ENCODE measurements at places on chromosomes 5 and 9.

DNA sequence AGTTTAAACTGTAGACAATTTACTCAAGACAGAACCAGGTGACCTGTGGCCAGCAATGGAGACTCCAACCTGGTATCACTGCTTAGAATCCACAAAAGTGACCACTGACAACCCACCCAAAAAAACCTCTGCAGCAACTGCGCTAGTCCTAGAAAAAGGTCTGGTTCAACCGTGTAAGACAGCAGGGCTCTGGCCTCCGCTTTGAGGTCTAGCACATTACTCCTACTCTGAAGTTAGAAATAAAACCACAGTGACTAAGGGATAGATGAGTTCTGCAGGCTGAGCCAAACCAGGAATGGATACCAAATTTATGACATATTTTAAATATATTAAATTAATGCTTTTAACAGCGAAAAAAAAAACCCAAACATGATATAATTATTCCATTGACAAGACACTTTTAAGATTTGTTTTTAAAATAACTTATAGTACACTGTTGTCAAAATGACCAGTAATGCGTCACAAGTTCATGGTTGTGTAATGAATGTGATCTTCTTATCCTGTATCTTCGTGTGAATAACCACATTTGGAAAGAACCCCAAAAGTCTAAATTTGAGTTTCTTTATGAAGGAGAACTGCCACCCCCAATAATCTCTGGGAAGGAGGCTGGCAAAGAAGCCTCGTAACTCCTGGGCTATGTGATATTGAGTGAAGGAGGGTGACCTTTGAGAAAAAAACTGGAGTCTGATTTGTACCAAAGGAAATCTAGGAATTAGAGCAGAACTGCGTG is 101.9 kb upstream of the SLC44A1 start:
- H3K4me1 ChIP-seq: peaks cover 16% of the 10 kb centered on the region
- no peaks in the 10 kb centered on the region for H3K27me3 ChIP-seq
- no peaks in the 10 kb centered on the region for H3K36me3 ChIP-seq

- DNase-seq: no peak
- H3K4me1 ChIP-seq: peaks cover 13% of the 10 kb centered on the region
- peaks cover 47% of the 10 kb centered on the region for H3K36me3 ChIP-seq
These were observed 34.8 kb upstream of the ANXA2R start for GRCh38 chr5:43074987-43075318.

- H3K27me3 ChIP-seq: no peaks in the 10 kb centered on the region
- no peak overlapping the region for H3K4me3 ChIP-seq
- DNase-seq: no peak
- H3K36me3 ChIP-seq: no peaks in the 10 kb centered on the region
- H3K4me1 ChIP-seq: no peaks in the 10 kb centered on the region
These were observed 354.0 kb downstream of the TLR4 start for GRCh38 chr9:118058227-118058626.

- peaks cover 22% of the 10 kb centered on the region for H3K36me3 ChIP-seq
- DNase-seq: no peak
- H3K4me3 ChIP-seq: no peak overlapping the region
These were observed 76.3 kb downstream of the OSTF1 start for GRCh38 chr9:75164573-75164972.

- no peak overlapping the region for H3K4me3 ChIP-seq
- peaks cover 49% of the 10 kb centered on the region for H3K36me3 ChIP-seq
- DNase-seq: peak; percentile 63
- H3K4me1 ChIP-seq: no peaks in the 10 kb centered on the region
These were observed 13.5 kb upstream of the DHFR start for GRCh38 chr5:80668016-80668969.

GRCh38 chr9:78301466-78301865 is 4.5 kb downstream of the PSAT1 start:
- DNase-seq: no peak
- H3K27ac ChIP-seq: no peak overlapping the region
- H3K27me3 ChIP-seq: peaks cover 39% of the 10 kb centered on the region
- peaks cover 2% of the 10 kb centered on the region for H3K36me3 ChIP-seq

- H3K27me3 ChIP-seq: no peaks in the 10 kb centered on the region
- no peak overlapping the region for H3K4me3 ChIP-seq
- H3K27ac ChIP-seq: no peak overlapping the region
- no peaks in the 10 kb centered on the region for H3K36me3 ChIP-seq
- no peaks in the 10 kb centered on the region for H3K4me1 ChIP-seq
These were observed 347.9 kb upstream of the SEMA6A start for GRCh38 chr5:116922532-116922931.

Data from lower lobe of right lung (tissue), 2 donors.